ENCODE measurements at places on chromosomes 4 and X.

DNA sequence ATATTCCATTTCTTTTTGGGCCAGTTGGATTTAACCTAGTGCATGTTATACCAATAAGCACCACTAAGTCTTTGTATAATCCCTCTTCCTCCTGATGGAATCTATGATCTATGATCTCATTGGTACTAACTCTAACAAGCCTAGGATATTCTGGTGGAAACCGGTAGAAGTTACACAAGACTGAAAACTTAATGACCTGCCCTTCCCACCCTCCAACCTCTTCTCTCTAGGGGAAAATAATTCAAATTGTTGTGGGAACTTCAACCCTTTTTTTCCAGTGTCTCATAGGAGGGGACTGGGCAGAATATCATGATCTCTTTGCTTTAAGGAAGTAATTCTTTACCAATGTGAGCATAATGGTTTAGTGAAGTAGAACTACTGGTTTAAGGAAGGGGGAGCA is 289.5 kb upstream of the BOD1L1 start:
- DNase-seq = no peak

GRCh38 chr4:113725963-113726362 is 35.6 kb downstream of the CAMK2D start:
- no peak for DNase-seq

DNA sequence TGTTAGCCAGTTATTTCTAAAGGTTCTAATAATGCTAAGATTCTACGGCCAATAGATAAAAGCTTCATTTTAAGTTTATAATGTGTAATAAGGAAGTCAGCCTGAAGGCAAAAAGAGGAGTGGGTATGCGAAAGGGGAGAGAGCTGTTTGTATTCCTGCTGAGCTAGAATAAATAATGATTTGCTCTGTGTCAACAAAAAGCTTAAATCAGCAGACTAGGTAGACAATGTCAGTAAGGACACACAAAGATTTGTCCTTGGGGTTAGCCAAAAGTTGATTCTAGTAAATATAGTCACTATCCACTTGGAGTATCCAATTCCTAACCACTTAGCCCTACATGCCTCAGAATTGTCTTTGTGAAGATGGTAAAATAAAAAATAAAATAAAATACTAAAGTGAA is 90.3 kb upstream of the GRIA3 start:
- no peak for DNase-seq

DNA sequence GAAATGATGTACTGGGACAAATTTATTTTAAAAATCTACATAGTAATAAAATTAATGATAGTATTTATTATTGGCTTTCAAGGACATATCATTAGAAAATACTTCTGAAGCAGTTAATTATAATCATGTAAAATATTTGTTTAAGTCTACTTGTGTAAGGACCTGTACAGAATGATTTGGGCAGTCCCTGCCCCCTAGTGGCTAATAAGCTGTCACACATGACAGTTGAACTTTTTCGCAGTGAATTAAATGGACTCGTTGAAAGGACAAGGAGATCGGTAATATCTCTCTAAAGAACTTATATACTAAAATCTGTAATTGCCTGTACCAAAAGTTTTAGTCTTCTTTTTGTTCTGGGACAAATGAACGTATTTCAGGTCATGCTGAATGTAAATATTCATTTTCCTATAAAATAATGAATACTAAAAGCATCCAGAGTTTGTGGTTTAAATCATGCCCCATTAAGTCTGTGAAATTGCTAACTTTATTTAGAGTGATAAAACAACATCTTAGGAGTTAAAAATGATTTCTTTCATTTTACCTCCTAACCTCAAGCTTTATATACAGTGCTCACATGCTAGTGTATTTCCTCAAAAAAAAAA is 13.6 kb downstream of the EXOC1 start:
- DNase-seq = no peak
